Urothelium cell line (cell line): ENCODE measurements at places on chromosomes 11 and 22.

DNA sequence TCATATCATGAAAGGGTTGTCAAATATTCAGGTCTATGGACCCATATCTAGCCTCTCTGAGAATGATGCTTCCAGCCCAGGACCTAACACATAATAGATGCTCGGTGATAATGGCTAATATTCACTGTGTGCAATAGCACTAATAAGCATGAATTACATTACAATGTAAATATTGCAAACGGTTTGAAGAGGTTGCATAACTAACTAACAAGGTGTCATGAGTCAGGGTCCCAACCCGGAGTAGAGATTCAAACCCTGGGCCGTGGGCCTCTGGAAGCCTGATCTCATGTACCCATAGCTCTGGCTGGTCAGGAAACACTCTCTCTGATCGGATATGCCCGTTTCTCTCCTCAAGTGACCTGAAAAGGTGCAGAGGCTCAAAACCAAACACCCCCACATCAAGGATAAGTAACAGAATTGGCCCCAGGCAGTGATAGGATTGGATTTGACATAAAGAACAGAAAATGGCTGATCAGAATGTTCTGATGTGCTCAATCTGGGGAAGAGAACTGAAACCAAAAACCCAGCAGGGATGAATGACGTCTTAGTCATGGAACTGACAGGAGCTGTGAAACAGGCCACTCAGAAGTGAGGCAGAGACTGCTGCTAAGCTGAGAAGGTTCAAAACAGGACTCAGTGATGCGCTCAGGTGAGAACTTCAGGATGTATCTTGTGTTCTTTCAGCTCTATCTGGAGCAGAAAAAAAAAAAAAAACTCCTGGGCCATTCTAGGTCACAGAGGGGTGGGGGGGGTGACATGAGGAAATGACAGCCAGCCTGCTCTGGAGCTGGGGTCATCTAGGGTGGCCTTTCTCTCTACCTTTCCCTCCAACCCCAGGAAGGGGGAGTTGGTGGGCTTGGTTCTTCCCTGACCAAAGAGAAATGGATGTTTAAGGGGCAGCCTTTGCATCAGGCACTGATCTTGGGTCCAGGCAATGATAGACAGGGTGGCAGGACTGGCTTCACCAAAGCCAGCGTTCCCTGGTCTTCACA lies 6.6 kb upstream of the KCTD17 start:
- no peak for DNase-seq

DNA sequence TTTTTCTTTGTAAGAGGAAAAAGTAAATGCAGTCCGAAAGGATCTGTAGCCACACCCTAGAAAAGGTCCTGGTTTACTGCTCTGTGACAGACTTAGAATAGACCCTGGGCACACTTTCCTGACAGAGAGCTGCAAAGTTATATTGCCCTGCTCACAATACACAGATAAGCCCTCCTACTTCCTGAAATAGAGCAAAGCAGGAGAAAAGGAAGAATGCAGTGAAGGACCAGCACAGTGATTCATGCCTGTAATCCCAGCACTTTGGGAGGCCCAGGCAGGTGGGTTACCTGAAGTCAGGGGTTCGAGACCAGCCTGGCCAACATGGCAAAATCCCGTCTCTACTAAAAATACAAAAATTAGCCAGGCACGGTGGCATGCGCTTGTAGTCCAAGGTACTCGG lies 2.2 kb downstream of the CYB561A3 start:
- DNase-seq, result no peak

DNA sequence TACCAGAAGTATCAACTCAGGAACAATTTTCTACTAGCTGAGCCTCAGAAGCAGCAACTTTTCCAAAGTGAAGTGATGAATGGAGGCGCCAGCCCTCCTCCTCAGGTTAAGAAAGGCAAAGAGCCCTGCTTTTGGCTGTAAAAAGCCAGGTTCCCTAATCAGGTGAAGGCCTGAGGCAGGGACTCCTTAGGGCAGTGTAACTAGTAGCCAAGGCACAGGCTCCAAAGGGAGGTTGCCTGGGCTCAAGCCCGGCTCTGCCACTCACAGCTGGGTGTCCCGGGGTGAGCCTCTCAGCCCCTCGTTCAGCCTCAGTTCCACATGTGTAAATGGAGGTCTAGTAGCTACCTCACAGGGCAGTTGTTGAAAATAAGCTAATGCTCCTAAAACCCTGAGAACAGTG lies 19.5 kb downstream of the TSKU start:
- no peak for DNase-seq

DNA sequence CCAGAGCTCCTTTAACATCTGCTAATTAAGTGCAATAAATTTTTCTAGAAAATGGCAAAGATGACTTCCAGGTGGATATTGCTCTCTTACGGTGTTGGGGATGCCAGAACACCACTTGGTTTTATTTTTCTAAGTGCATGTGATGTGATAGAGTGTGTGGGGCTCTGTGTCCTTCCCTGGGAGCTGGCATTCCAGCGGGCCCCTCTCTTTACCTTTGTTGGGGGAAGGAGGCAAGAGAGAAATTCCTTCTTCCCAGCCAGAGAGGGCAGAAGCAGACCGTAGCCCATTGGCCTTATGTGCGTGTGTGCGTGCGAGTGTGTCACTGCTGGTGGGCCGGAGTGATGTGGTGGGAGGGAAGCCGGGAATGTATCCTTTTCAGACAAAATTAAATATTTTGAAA lies 17.2 kb downstream of the TEF start:
- DNase-seq, result no peak

- no peak for DNase-seq
Observed at GRCh38 chr11:116086426-116086825, 582.2 kb upstream of the CADM1 start.

DNA sequence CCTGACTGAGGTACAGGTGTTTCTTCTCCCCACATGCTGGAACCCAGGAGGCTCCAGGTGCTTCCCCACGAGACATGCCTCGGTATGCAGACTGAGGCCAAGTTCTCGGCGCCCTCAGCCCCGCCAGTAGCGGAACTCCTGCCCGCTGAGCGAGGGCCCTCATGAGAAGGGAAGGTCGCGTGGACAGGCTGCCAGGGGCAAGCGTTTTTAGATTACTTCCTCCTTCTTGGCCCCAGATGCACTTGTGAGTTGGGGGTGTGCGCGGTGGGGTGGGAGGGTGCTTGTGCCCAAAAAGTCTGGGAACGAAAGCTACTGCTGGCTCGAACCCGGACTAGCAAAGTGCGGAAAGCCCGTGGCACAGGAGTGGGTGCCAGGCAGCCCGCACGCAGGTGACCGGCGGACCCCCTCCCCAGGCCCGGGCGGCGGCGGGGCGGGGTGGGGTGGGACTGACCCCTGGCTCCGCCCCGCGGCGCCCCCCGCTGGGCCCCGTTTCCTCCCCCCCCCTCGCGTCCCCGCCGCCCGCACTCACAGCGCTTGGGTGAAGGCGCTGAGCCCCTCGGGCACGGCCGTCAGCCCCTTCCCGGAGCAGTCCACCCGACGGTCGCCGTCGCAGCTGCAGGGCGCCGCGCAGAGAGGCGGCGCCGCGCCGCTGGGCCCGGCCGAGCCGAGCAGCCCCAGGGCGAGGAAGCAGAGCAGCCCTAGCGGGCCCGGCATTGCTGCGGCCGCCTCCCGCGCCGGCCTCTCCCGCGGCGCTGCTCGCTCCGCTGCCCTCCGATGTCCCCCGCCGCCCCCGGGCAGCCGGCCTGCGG lies 797 bp downstream of the LGR4 start:
- peak; percentile 60 for DNase-seq

GRCh38 chr11:124880958-124881357 lies 15.7 kb downstream of the ROBO3 start:
- no peak for DNase-seq

GRCh38 chr11:2760196-2760871 lies 60.5 kb upstream of the KCNQ1OT1 start:
- no peak for DNase-seq

- no peak for DNase-seq
Observed at GRCh38 chr22:49954354-49954753, 6.2 kb upstream of the PIM3 start.

- DNase-seq, result no peak
Observed at GRCh38 chr11:76568621-76569020, 101.9 kb downstream of the LRRC32 start.

DNA sequence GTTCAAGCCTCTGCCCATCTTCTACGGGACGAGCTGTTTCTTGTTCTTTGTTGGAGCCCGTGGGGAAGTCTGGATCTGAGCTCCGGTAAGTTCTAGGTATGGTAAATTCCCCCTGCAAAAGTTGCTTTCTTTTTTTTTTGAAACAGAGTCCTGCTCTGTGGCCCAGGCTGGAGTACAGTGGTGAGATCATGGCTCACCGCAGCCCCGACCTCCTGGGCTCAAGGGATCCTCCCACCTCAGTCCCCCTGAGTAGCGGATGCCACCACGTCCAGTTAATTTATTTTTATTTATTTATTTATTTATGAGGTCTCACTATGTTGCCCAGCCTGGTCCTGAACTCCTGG lies 35.5 kb upstream of the MOB2 start:
- DNase-seq, result no peak

- no peak for DNase-seq
Observed at GRCh38 chr22:22005945-22006595, 23.5 kb upstream of the TOP3B start.

DNA sequence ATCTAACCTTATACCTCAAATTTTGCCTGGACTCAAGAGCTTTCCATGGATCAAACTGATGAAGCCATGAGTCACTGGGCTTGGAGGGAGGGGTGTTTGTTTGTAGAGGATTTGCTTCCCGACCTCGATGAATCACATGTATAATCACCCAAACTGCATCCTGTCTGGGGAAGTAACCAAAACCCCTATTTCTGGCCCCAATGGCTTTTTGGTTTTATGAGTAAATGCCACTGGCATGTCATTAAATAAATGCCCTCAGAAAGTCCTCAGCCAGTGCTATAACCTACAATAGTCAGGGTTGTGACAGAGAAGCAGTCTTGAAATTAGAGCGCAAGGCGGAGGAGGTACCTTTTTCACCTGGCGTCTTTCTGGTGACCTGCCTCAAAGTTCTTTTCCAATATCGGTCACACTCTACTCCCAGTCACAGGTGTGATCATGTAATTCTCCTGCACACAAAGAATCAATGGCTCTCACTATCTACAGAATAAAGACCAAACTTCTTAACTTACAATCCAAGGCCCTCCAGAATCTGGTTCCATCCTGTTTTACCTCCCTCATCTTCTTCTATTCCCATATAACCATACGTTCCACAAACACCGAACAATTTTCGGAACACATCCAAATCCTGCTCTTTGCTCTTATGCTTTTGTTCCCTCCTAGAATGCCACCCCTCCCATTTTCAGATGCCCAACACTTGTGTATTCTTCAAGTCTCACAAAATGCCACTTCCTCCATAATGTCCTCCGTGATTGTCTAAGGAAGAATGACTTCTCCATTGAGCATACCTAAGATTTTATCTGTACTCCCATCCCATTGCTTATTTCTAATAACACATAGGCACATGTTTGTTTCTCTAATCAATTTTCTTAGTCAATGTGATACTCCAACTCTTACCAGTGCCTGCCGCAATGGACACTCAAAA lies 81.3 kb upstream of the BLID start:
- peak; percentile 68 for DNase-seq

- DNase-seq, result no peak
Observed at GRCh38 chr22:29332886-29333496, 17.5 kb upstream of the RASL10A start.

DNA sequence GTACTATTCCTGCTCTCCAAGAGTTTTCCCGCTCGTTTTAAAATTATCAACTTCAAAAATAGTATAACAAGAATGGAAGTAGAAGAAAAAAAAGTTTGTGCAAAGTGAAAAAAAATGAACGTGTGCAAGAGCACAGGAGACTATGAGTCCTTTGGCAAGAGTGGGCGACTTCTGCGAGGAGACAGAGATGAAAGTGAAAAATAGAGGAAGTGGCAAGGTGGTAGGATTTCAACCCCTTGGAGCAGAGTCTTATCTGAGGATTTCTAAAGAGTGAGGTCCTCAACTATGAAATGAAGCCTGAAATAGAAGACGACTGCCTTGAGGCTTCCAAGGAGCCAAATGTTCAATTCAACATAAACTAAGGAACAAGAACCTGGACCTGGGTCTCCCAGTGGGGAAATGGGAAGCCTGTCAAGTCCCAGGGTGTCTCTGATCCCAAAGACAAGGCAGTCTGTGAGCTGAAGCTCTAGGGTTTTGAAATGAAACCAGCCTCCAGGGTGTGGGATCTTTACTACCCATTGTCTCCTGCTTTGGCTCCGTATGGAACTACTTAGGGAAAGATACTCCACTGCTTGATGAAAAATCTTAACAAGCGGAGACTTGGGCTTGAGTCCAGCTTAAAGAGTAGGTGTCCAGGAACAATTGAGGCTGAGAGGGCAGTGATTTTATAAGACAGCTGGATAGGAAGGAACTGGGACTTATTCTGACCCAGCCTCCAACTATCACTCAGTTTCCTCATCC lies 4.8 kb downstream of the P4HA3 start:
- no peak for DNase-seq

GRCh38 chr22:50104141-50104544 lies 14.3 kb downstream of the MOV10L1 start:
- no peak for DNase-seq

DNA sequence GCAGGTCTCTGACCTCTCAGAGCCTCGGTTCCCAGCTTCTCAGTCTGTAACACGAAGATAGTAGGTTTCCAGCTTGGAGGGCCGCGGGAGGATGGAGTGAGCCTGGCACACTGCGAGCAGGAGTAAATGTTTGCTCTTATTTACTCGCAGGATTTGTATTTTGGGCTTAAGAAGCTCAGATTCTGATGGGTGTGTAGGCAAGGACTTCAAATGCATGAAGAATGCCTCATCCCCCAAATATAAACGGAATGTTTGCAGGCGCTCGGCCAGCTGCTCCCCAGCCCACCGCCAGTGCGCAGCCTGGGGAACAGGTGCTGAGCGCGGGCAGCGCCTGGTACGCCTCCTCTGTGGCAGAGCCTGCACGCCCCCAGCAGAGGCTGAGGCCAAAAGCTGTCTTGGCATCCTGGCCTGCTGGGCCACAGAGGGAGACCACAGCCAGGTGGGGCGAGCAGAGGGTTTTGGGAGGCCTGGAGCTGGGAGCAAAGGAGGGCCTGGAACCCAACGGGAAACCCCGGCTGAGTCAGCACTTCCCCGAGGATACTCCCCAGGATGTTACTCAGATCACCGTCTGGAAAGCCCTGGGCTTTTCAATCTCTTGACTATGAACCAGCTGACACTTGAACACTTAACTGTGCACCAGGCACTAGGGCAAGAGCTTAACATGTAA lies 9.4 kb downstream of the EHD1 start:
- DNase-seq, result peak; percentile 87

DNA sequence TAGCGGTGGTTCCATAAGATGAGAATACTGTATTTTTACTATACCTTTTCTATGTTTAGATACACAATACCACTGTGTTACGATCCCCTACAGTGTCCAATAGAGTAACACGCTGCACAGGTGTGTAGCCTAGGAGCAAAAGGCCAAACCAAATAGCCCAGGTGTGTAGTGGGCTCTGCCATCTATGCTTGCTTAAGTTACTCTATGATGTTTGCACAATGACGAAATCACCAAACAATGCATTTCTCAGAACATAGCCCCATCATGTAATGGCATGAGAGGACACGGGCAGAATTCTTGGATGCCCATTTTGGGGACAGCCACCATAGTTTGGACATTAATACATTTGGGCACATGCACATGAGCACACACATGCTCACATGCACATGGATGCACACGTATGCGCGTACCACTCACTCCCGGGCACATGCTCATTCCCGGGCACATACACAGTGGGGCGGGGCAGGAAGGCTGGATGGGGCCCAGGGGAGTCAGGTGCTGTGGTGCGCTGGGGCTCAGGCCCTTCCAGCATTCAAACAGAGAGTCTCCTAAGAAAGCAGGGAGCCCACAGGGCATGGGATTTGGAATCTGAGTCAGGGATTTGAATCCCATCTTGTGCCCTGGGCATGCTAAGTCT lies 51.1 kb downstream of the RTN4R start:
- DNase-seq, result no peak
